ENCODE measurements at places on chromosomes 2 and 18.

DNA sequence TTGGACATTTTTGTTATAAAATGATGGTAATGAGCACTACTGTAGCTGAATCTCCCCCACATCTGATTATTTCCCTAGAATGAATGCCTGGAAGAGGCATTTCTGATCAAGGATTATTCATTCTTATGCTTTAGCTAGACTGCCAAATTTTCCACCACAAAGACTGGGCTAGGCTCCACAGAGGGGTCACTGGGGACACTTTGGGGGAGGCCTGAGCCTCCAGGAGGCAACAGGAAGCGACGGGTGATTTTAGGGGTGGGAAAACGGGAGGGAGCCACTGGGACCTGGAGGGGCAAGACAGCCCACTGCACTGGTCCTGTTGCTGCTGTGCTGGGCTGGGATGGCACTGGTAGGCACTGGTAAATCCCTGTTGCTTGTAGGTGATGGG is 2.4 kb upstream of the ASB1 start:
- DNase-seq, result no peak

DNA sequence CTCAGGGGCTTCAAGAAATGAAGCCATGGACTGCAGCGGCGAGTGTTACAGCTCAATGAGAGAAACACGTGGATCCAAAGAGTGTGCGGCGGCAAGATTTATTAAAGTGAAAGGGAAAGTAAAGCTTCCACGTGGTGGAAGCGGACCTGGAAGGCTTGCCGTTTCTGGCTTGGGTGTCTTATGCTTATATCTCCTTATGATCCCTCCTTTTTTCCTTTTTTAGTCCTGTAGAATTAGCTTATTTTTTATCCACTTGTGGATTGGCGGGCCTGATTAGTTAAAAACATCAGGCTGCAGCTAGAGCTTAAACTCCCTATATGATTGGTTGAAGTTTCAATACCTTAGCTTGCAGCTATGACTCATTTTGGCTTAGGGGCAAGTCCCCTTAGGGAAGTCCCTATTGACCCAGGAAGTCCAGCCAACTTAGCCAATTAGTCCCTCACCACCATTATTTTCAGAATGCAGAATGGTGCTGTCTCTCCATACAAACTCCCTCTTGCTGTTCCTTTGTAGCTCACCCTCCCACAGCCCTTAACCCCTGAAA is 11.6 kb upstream of the HNMT start:
- peak; percentile 66 for DNase-seq

GRCh38 chr2:221554769-221555493 is 17.2 kb downstream of the EPHA4 start:
- no peak for DNase-seq

DNA sequence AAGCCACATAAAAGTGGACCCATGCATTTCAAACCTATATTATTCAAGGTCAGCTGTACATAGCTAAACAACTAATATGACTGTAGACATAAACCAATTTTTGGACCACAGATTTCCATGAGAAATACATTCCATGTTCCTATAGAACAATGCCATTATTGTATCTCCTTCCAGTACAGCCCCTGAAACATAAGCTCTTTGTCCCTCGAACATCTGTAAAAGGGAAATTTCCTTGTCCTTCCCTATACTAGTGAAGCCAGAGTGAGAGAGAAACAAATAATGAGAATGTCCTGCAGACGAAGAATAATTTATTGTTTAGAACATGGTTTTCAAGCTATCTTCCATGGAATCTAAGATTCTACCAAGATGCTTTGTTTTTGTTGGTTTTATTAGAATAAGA is 75.3 kb downstream of the GORASP2 start:
- DNase-seq, result no peak

Measured in NCI-H2029 (cell line).